Retinal pigment epithelial cell (primary cell): ENCODE measurements at places on chromosomes 1 and 21.

- no peak for DNase-seq
Observed at GRCh38 chr1:59595774-59596173, 219.0 kb upstream of the HOOK1 start.

GRCh38 chr1:14350197-14350596 is 248.3 kb upstream of the KAZN start:
- no peak for DNase-seq

DNA sequence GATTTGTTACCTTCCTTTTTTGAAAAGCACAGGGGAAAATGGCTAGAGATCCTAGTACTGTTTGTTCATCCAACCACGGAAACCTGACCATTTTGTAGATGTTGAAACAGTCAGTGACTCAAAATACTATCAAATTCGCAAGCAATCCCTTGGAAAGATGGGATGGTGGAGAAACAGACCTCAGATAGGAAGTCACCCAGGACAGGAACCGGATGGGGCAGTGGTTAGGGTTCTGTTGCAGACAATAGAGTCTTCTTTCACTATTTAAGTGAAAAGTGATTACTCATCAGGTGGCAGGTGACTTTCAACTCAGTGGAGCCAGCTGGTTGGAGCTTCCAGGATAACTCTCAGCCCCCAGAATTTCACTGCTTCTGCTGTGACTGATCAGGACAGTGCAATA is 17.0 kb downstream of the LHX4 start:
- DNase-seq, result no peak

GRCh38 chr1:220084460-220084859 is 5.1 kb downstream of the BPNT1 start:
- DNase-seq, result no peak

- DNase-seq, result no peak
Observed at GRCh38 chr1:227899141-227899819, 48.5 kb downstream of the WNT9A start.

GRCh38 chr1:200642481-200642880 is 21.9 kb upstream of the KIF14 start:
- no peak for DNase-seq

GRCh38 chr1:46653405-46653958 is 14.7 kb downstream of the ATPAF1 start:
- no peak for DNase-seq

DNA sequence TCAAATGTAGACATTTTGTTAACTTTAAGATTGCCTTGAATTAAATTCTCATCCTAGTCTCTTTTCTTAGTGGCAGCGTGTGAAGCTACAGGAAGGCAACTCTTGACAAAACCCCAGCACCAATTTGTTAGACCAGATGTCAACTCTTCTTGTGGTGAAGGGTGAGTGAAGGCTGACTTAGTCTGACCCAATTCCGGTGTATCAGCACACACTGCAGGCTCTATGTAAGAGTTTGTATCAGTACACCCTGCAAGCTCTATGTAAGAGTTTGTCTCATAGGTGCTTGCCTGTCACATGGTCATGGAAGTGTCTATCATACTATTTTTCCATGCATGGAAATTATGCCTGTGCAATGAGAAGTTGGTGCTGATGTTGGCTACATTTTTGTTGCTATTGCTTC is 16.8 kb downstream of the CR2 start:
- DNase-seq, result no peak

- no peak for DNase-seq
Observed at GRCh38 chr21:34684174-34684876, 15.5 kb downstream of the CLIC6 start.

DNA sequence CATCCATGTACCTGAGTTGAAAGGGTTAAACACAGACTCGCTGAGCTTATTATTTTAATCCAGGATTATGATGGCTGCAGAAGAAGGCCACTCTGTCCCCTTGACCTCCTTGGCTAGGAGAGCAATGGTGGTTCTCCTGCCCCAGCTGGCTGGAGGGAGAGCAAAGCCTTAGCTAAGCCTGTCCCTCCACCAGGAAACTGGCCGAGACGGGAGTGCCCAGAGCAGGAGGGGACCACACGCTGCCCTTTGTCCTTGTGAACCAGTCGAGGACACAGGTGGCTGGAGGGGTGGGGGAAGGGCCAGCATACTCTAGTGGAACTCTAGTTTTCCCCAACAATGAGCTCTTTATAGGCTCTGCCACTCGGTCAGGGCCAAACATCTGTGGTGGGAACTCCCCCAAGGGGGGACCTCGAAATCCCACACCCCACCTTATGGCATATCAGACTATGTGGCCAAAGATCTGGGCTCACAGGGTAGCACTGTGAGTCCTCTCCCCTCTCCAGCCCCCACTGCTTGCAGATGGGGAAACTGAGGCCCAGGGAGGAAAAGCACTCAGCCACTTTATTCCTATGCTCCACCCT is 12.9 kb downstream of the KIAA1614 start:
- DNase-seq, result peak; percentile 12

- no peak for DNase-seq
Observed at GRCh38 chr1:213987422-213987926, 299 bp upstream of the PROX1 start.

- no peak for DNase-seq
Observed at GRCh38 chr1:61951731-61952580, 209.7 kb downstream of the PATJ start.

GRCh38 chr1:64082459-64082858 is 121.0 kb upstream of the UBE2U start:
- peak; percentile 56 for DNase-seq

DNA sequence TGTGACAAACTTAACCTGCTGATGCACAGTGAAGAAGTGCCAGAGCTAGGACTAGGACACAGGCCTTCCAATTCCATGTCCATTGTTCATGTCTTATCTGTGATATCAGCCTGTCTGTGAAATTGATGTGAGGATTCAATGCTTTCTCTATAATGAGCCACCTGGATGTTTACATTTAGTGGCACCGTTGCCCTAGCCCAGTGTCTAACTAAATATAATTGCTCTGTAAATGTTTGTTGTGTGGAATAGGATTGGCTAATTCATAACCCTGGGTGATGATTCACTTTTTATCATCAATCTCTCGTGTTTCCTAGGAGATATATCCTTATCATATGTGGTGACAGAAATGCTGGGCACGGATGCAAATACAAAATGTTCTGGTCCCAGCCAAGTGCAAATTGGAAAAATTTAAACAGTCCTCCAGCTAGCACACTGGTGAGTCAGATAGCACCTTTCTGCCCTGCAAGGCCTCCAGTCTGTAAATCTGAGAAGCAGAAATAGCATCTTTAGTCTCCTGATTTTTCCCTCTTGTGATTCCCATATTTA is 46.9 kb upstream of the GNG12 start:
- peak; percentile 37 for DNase-seq

- DNase-seq, result no peak
Observed at GRCh38 chr1:77859248-77859647, 29.2 kb upstream of the NEXN start.

DNA sequence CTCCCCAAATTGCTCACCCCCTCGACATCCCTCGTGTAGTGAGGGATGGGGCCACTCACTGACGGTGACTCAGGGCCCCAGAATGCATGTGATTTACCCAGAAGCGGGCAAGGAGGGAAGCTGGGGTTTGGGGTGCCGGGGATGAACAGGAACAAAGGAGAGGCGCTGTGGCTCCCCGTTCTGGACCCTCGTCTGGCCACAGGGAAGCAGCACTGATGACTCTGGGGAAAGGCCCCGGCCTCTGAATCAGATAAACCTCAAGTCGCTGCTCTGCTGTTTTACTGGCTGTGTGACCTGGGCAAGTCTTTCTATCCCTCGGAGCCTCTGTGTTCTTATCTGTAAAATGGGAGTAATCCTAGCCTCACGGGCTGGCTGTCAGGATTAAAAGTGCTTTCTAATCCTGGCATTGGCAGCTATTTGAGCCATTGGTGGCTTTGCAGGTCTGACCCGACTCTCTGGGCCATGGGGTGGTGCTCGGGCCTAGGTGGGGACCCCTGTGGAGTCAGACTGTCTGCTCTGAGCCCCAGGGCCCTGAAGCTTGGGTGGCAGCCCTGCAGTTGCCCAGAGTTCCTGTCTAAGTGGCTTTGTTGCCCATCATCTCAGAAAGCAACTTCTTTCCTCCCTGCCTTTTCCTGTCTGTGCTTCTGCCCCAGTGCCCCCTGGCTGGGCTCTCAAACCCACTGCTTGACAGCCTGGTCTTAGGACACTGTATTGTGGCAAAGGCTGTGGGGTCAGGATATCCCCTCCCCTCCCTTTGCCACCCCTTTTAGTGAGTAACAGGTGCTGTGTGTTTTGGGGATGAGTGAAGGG is 5.5 kb downstream of the TNFRSF1B start:
- DNase-seq, result no peak

DNA sequence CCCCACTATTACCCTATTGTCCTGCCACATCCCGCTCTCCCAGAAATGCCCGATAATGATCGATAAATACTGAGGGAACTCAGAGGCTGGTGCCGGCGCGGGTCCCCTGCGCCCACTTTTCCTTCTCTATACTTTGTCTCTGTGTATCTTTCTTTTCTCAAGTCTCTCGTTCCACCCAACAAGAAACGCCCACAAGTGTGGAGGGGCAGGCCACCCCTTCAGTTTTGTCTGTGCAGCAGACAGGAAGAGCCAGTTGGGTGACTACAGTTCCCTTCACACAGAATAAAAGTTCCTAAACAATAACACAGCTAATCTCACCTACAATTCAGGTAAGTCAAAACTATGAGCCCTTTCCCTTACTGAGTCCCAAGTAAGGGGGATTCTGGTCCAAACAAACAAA is 423.7 kb downstream of the SMYD3 start:
- DNase-seq, result no peak

DNA sequence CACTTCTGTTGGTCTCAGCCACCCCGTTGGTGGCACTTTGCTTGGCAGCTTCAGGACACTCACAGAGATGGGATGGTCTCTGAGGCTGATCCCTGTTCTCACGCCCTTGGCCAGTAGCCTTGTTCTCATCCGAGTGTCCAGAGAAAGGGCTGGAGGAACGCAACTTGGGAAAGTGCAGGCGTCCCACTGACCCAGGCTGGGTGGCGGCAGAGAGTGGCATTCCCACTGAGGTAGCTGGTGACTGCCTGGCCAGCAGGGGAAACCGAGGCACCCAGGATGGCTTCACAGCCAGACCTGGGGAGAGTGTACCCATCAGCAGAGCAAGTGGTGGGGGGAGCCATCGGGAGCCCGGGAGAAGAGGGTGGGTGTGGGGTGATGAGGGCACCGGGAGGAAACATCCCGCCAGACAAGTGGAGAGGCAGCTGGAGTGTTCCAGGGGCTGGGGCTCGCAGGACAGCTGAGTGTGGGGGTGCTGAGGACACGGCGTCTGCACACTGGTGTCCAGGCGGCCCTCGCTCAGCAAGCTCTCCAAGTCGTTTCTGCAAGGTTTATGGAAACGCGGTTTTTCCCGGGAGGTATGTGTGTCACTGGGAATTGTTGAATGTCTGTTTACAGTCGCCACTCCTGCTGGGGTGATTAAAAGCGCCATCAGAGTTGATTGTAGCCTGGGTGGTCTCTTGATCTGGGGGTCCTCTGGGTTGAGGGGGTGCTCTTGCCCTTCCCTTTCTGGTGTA is 97.8 kb downstream of the SIK1 start:
- no peak for DNase-seq

- no peak for DNase-seq
Observed at GRCh38 chr1:29478151-29478791, 241.9 kb downstream of the PTPRU start.

DNA sequence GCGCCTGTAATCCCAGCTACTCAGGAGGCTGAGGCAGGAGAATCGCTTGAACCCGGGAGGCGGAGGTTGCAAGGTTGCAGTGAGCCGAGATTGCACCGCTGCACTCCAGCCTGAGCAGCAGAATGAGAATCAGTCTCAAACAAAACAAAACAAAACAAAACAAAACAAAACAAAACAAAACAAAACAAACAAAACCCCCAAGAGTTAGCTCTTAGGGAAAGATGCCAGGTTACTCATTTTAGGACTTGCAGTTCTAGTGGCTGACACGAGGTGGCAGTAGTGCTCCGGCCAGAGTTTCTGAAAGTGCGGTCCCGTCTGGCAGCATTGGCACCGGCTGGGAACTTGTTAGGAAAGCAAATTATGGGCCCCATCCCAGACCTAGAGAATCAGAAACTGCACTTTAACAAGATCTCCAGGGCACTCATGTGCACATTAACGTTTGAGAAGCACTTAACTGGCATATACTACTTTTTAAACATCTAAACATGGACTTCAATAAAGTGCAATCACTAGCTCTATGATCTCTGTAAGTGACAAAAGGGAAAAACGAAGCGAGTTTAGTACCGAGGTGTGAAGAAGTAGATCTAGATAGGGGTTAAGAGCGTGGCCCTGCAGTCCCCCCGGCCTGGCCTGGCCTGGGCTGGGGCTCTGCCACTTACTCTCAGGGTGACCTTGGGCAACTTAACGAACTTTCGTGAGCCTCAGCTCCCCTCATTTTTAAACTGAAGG is 41.9 kb upstream of the TNFRSF1B start:
- DNase-seq, result no peak

GRCh38 chr1:65791801-65792668 is 660 bp upstream of the PDE4B start:
- no peak for DNase-seq

GRCh38 chr1:56838759-56839158 is 15.8 kb upstream of the C8A start:
- DNase-seq, result no peak

DNA sequence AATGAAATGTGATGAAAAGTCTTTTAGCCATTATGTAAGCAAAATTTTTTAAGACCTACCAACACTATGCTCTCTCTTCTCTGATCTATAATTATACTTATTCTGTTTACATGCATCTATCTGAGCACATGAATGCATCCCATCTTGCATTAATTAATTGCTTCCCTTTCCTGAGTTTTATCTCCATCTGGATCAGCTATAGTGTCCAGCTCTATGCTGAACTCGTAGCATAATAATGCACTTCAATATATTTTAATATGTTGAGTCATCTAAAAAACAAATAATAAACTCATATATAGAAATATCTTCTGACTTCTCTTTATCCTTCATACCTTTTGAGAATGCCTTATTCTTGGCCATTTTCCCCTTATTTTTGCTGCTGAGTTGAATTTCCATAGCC is 1097.8 kb downstream of the TTLL7 start:
- DNase-seq, result no peak

DNA sequence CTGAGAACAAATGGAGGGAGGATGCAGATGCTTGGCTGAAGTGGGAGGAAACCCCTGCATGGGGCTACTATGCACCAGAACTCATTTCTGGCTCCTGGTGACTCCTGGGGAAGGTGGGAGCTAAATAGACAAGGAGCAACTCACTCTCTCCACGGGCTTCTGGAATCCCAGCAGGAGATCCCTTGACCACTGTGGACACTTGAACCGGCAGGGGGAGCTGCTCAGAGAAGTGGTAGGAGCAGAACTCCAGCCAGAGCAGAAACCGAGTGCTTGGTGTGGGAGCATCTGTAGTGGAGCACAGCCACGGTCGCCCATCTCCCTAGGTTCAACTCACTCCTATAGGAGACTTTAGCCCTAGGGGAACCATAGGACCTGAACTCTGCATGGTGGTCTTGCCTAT is 205.6 kb upstream of the GJB5 start:
- no peak for DNase-seq

- no peak for DNase-seq
Observed at GRCh38 chr1:109712321-109712864, 342 bp downstream of the GSTM5 start.
